ENCODE measurements at places on chromosomes 7 and 10.
A peak's percentile ranks its signal among the peaks of the same experiment; 100 is the strongest.

- DNase-seq: no peak
These were observed 13.8 kb upstream of the TMEM120A start for GRCh38 chr7:76008156-76008687.

- DNase-seq: no peak
These were observed 13.4 kb upstream of the AP1S1 start for GRCh38 chr7:101140746-101141382.

DNA sequence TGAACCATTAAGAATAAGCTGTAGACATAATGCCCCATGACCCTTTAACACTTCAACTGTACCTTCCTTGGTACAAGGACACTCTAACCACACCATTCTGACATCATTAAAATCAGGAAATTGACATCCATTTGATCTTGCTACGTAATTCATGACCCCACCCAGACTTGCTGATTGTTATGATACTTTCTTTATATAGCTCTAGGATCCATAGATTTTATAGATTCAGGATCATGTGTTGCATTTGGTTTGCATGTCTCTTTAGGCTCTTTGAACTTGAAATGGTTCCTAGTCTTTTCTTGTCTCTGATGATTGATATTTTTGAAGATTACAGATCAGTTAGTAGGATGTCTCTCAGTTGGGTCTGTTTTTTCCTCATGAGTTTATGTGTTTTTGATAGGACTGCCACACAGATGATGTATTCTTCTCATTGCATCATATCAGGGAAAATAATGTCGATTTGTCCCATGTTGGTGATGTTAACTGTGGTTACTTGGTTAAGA lies 13.5 kb downstream of the CCM2 start:
- DNase-seq: no peak

DNA sequence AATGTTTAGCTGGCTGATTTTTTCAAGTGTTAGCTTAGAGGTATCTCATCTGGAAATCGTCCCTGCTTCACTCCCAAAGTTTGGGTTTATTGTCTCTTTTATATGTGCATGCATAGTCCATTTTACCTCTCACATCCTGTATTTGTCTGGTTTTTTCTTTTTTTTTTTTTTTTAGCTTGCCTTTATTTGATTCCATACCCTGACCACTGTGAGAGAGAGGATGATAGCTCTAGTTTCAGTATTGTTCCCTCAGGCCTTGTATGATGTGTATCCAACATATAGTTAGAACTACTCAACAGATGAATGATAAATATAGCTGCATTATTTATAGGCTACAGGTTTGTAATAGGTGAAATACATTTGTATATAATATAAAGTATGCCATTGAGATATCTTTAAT lies 29.9 kb downstream of the PCGF5 start:
- DNase-seq: peak; percentile 29

GRCh38 chr10:89162596-89162995 lies 44.5 kb downstream of the CH25H start:
- DNase-seq: no peak

- no peak for DNase-seq
These were observed 75.4 kb downstream of the CALD1 start for GRCh38 chr7:134854816-134855215.

DNA sequence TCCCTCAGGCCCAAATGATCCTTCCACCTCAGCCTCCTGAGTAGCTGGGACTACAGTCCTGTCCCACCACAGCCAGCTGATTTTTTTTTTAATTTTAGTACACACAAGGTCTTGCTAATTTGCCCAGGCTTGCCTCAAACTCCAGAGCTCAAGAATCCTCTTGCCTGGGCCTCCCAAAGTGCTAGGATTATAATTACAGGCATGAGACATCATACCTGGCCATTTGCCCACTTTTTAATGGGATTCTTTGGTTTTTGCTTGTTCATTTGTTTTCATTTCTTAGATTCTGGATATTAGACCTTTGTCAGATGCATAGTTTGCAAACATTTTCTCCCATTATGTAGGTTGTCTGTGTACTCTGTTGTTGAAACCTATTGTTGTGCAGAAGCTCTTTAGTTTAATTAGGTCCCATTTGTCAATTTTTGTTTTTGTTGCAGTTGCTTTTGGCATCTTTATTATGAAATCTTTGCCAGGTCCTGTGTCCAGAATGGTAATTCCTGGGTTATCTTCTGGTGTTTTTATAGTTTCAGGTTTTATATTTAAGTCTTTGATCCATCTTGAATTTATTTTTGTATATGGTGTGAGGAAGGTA lies 95.2 kb downstream of the GLCCI1 start:
- no peak for DNase-seq

DNA sequence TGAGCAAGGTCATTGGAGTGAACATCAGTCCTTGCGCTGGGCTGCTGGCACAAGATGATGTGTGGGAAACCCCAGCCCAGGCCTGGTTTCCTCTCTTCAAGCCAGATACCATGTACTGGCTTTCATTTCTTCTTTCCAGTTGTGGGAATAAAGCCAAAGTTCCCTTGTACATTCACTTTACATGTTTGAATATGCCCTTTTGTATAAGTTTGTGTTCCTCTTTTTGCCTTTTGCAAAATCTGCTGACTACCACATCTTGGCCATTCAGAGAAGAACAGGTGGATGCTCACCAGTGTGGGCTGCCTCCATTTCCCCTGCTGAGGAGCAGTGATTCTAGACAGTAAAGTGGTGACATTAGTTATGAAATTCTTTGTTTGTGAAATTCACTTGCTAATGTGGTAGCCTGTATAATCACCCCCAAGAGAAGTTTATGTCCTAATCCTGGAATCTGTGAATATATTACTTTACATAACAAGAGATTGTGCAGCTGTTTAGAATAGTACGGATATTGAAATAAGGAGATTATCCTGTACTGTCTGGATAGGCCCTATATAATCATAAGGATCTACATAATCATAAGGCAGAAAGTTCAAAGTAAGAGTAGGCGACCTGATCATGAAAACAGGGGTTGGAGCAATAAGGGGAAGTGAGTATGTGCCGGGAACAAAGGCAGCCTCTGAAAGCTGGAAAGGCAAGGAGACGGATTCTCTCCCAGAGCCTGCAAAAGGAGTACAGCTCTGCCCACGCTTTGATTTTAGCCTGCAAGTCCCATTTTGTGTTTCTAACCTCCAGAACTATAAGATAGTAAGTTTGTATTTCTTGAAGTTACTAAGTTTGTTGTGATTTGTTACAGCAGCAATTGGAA lies 18.8 kb upstream of the AOAH start:
- DNase-seq: no peak

DNA sequence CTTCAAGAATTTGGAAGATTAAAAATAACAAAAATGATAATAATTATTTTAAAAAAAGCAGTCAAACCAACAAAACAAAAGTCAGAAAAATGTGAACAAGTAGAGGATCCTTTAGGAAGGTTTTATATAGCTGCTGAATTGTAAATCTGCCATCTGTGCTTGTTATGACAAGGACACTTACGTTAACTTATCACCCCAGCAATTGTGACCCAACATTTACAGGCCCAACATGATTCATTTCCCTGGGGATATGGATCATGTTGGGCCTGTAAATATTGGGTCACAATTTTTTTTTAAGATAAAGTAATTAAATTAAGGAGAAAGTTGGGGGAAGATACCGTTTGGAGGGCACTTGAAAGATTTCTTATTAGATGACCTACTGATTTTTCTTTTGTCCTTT lies 261.4 kb upstream of the HABP2 start:
- DNase-seq: no peak

GRCh38 chr7:140908361-140908760 lies 16.4 kb downstream of the BRAF start:
- no peak for DNase-seq

DNA sequence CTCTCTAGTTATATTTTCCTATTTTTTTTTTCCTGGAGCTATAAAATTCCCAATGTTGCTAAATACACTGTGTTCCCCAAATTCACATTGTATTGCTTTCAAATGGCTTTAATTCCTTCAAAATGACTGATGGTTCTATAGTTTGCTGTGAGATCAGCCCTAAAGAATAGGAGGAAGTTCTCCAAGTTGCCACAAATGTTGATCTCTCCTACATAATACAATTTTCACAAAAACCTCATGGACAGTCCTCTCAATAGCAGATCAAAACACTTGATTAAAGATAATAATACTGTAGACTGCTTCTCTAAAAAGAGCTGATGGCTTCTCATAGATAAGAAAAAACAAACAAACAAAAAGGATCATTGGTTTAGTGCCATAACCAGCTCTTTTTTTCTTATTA lies 97.8 kb upstream of the CAV2 start:
- DNase-seq: no peak

DNA sequence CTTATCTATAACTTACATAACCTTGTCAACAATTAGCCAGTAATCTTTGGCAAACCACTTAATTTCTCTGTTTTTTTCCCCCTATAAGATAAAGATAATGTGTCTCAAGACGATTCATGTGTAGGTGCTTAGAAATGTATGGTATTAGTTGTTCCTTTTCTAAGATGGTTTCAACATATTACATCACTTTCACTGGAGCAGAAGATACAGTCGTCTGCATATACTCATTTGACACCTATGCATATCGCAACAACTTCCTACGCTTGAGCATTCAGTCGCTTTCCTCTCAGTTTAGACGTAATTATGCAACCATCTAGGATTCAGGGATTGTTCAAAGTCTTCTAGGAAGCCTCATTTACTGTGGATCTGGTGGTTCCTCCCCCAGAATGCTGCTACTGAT lies 396.7 kb downstream of the PHTF2 start:
- DNase-seq: no peak

DNA sequence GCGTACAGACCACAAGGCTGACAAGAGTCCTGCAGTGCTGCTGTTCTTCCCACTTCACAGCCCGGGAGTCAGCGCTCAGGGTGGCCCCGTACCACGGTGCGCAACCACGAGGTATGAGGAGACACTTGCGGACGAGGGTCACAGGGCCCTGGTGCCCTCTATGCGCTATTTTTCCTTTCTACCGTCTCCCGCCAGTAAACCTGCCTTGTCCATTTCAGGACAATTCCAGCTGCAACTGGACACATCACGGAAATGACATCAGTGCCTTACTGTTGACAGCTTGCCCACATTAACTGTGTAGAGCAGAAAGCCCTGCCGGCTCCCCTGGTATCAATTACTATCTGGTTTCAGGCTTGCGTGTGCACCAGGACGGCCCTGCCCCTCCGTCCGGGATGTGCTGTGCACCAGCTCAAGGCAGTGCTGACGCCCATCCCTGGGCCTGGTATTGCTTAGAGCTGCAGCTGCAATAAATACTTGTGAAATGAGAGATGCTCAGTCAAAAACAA lies 65.1 kb downstream of the ZRANB1 start:
- DNase-seq: no peak

- no peak for DNase-seq
These were observed 253.9 kb downstream of the OTUD1 start for GRCh38 chr10:23692736-23693135.

GRCh38 chr7:142790555-142790954 lies 19.8 kb downstream of the PRSS2 start:
- no peak for DNase-seq

DNA sequence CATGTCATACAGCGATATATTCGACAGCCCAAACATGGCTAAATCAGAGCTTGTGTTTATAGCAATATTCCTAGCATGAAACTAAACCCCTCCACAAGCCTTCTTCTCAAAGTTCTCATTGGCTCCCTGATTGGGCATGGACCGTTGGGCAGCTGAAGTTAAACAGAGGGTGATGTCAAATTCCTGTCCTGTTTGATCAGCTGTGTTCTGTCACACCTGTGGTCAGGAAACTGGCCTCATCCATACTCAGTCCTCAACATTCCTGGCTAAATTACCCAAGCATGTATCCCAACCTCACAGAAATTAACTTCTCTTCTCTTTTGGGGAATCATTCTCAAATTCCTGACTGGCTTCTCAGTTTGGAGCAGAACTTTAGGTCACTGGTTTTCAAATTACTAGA lies 107.9 kb downstream of the ODAD2 start:
- DNase-seq: no peak

DNA sequence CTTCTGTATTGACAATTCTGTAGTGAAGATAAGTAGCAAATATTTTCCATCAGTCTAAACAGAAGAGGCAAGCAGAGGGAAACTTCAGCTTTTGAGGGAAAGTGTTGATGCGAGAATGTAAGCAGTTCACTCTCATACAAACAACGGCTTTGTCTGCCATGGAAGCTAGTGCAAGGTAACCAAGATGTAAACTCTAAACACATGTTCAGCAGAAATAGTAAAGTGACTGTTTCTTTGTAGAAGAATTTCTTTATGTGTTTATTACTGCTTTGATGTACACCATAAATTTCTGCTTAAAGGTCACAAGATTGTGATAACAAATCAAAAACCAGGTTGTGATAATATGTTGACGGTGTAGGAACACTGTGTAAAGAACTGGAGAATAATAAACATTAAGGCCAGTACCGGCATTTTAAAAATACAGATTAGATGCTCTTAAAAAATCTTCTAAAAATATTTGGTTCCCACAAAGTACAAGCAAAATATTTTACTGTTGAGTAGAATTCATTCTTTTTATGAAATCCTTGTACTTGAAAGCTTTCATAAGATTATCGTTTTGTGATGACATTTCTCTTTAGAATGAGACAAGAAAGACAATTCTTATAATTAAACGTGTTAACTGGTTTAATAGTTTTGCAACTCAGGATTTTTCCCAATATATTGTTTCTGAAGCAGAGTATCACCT lies 34.2 kb downstream of the SEMA3C start:
- no peak for DNase-seq

GRCh38 chr10:70973275-70973674 lies 84.9 kb upstream of the PCBD1 start:
- no peak for DNase-seq

- no peak for DNase-seq
These were observed 103.6 kb upstream of the FAM171A1 start for GRCh38 chr10:15474671-15475070.

DNA sequence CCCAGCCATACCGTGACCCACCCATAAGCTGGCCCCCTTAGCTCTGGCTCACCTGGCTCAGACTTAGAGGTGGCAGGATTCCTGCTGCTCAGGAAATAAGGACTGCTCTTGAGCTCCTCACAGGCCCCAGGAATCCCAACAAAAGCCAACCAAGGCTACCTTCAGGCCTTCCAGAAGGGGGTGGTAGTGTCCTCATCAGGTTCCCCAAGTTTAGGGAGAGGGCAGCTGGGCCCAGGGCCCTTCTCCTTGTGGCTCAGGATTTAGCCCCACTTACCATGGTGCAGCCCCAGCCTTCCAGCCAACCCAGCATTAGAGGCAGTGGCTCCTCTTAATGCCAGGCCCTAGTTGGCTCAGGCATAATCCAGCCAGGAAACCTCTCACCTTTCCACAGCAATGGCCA lies 23.5 kb downstream of the NPFFR1 start:
- DNase-seq: no peak

DNA sequence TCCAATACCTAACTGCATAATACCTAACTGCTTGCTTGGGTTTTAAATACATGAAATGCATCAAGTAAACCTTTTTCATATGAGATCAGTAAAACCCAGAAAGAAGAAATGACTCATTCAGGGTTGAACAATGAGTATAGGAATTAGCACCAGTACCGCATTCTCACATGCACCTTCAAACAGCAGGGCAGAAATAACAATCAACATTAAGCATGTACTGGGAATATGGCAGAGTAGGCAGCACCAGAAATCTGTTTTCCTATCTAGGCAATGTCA lies 850.3 kb upstream of the SORCS1 start:
- DNase-seq: no peak

- DNase-seq: no peak
These were observed 81.5 kb downstream of the NXPH1 start for GRCh38 chr7:8514781-8515519.

GRCh38 chr10:88477343-88478085 lies 105.6 kb downstream of the RNLS start:
- DNase-seq: no peak
